H7 (cell line): ENCODE measurements at places on chromosomes 4 and X. TPM values are rescaled to one million over a fixed set of nuclear protein-coding genes. Genes with fewer than 3 reads are reported as not detected.

DNA sequence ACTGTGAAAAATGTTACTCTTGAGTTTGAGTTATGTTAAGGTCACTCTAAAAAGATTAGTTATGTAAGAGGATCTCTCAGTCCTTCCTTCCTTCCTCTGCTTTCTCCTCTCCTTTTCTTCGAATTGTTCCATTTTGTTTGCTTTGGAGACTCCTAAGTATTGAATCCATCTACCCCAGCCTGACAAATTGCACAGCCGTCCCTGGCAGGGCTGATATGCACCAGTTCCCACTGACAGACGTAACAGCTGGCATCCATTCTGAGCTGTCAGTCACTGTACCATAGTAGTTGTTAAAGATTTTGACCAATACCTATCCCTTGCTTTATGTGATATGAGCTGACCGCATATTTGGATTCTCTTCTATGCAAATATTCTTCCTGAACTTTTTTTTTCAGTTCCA, 210.7 kb upstream of the IGFBP7 start:
- no peak for DNase-seq

XK gene
- total RNA-seq = 1.2 and 2.2 TPM in 2 replicates

- DNase-seq = no peak
These were observed 7.2 kb upstream of the TSPYL2 start for GRCh38 chrX:53075011-53075410.

MAGEC2 gene
- total RNA-seq = not detected in 2 replicates

SCD5 gene
- 2.3 and 4.8 TPM in 2 replicates for total RNA-seq

FAM9B gene
- total RNA-seq = 0.03 TPM in 1 of 2 replicates, not detected in the other

- DNase-seq = no peak
These were observed 42.9 kb downstream of the AFF1 start for GRCh38 chr4:86977621-86978184.

PDCL2 gene
- not detected in 2 replicates for total RNA-seq

GRCh38 chrX:16119353-16120220, 3.8 kb upstream of the GRPR start:
- DNase-seq = no peak

- no peak for DNase-seq
These were observed 13.2 kb downstream of the THAP6 start for GRCh38 chr4:75527482-75527881.

- DNase-seq = no peak
These were observed 43.6 kb upstream of the BMP2K start for GRCh38 chr4:78732332-78733104.

GRCh38 chr4:13766761-13767540, 139.4 kb upstream of the BOD1L1 start:
- DNase-seq = no peak

- DNase-seq = no peak
These were observed 87.3 kb downstream of the LCORL start for GRCh38 chr4:17934286-17934685.

GRCh38 chrX:39899856-39900776, 197.6 kb downstream of the BCOR start:
- no peak for DNase-seq

DNA sequence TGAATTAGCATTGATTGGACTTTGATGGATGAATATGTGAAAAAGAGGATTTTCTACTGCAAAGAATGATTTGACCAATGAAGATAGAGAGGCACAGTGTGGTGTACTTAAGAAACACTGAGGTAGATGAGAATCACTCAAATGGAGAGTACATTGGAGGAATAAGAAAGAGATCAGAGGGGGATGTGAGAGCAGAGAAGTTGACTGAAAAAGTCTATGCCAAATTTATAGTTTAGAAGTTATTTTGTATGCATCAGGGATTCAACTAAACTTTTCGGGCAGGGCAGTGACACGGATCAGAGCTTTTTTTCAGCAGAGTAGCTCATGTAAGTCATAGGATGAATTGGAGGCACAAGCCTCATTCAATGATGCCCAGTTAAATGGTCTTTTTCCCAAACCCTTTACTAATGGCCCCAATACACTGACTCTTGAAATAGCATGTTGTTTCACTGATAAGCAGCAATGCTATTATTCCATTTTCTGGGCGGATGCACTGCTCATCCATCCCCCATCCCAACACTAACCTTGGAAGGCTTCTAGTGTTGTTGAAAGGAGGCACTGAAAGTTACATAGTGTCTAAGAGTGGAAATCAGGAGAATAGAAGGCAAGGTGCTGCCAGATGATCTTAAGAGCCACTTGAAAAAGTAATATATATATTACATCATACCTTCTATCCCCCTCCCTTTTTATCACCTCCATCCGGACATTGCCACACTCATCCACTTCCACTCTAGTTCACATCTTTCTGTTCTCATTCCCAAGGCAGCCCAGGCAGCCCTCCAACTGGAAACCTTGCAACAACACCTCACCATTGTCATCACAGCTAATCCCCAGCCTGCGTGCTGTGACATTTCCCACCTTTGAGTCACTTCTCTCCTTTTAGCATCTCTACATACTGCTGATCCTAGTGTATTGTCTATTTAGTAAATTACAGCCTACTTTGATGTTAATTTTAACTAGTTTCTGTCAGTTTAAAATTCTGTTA, 46.1 kb downstream of the ARHGAP24 start:
- no peak for DNase-seq

DNA sequence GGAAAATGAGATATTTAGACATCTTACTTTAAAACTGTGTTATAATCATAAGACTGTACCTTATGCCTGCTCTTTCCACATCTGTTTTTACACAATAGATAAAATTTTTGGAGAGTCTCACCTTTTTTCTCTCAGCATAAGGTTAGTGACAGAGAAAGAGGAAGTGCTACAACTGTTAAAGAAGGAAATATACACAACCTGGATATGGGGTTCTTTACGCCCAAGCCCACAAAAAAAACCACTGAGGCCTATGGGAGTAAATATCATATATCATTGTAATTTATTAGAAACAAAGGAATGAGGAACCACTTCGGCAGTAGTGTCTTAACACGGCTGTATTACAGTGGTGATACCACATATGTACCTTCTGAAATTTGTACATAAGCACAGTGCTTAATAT, 265.9 kb upstream of the GK2 start:
- no peak for DNase-seq

WAS gene
- total RNA-seq = 0.67 and 0.69 TPM in 2 replicates

- DNase-seq = no peak
These were observed 25.6 kb upstream of the MMRN1 start for GRCh38 chr4:89868999-89869589.

TRMT10A gene
- 3.8 and 6.5 TPM in 2 replicates for total RNA-seq

- no peak for DNase-seq
These were observed 1.1 kb upstream of the SH3BP2 start for GRCh38 chr4:2791518-2792395.

DNA sequence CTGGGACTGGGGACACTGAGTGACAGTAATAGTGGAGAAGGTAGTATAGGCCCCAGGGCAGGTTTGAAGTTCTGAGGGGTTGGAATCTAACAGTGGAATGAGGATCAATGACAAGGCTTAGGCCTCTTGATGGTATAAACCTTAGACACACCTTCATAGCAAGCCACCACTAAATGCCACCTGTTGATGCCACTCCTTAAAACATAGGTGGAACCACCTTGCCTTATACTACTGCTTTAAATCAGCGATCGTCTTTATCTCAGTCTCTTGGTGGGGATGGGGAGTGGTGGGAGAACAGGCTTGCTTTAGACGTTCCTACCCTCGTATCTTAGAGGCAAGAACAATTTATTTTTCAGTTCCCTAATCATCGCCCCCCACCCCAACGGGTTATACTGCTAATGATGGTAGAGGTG, 1.2 kb downstream of the RAB33B start:
- no peak for DNase-seq

DNA sequence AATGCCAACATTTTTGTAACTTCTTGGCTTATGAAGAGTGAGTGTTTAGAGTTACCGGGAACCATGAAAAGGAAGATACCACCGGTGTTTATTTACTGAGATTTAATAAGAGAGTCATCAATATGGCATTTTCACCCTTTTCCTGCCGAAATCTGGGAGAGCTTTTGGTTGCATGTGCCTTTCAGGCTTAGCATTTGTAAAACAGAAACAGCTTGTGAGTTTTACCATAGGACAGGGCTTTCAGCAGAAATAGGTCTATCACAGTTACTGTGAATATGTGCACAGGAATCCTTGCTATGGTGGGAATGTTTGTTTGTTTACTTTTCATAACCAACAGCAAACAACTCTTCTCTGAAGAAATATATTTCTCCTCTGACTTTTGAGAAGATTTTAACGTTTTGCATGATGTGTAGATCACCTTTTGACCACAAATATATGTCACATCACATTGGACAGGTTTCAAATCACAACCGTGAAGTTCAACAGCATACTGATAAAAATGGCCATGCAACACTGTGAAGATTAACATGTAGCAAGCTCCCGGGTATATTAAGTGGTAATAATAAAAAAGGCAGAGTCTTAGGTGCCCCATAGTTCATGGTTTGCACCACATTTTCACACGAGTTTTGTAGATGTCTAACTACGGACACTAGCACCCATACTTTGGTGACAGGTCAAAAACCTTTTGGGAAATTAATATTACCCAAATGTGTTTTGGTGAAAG, 21.3 kb downstream of the ARHGAP24 start:
- no peak for DNase-seq

DNA sequence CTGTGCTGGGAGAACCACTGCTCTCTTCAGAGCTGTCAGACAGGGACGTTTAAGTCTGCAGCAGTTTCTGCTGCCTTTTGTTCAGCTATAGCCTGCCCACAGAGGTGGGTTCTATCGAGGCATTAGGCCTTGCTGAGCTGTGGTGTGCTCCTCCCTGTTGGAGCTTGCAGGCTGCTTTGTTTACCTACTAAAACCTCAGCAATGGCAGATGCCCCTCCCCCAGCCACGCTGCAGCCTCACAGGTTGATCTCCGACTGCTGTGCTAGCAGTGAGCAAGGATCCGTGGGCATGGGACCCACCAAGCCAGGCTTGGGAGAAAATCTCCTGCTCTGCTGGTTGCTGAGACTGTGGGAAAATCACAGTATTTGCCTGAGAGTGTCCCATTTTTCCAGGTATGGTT, 133.8 kb upstream of the UBQLN2 start:
- DNase-seq = no peak

GRCh38 chr4:139988863-139989765, 164.9 kb downstream of the MAML3 start:
- no peak for DNase-seq

CTAG1A gene
- not detected in 2 replicates for total RNA-seq

GRCh38 chr4:42225286-42225685, 72.8 kb upstream of the BEND4 start:
- DNase-seq = no peak

- DNase-seq = peak; percentile 97
These were observed 220.1 kb downstream of the AFAP1 start for GRCh38 chr4:7719354-7720174.

GRCh38 chrX:18410038-18410437, 15.4 kb upstream of the CDKL5 start:
- no peak for DNase-seq

MAP7D2 gene
- total RNA-seq = 0.07 and 0.45 TPM in 2 replicates

CTAG2 gene
- total RNA-seq = not detected in 2 replicates

DNA sequence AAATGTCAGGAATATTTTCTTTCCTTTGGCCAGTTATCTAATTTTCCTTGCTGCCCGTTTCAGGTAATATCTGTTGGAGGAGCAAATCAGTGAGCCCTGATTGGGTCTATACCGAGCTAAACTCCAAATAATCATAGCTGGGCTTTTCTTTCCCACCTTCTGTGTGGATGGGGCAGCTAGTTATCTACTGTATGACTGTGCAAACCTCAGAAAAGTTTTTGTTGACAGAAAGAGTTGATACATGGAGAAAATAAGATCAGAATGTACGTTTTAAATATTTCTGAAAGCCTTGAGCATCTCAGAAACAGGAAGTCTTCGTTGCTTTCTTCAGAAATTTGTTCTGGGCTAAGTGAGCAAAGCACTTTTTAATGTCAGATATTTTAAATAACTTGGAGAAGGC, 6.2 kb upstream of the CXCL5 start:
- no peak for DNase-seq

GLUD2 gene
- 1.0 and 1.3 TPM in 2 replicates for total RNA-seq

GRCh38 chrX:20037186-20037585, 46.3 kb upstream of the BCLAF3 start:
- no peak for DNase-seq

- no peak for DNase-seq
These were observed 100.0 kb downstream of the DCAF12L2 start for GRCh38 chrX:126065901-126066660.

- peak; percentile 68 for DNase-seq
These were observed 21.0 kb upstream of the SPON2 start for GRCh38 chr4:1193206-1194009.

CLNK gene
- total RNA-seq = not detected in 2 replicates

MAGEH1 gene
- 18.0 and 18.4 TPM in 2 replicates for total RNA-seq

ITGB1BP2 gene
- total RNA-seq = 0.66 and 4.2 TPM in 2 replicates

DNA sequence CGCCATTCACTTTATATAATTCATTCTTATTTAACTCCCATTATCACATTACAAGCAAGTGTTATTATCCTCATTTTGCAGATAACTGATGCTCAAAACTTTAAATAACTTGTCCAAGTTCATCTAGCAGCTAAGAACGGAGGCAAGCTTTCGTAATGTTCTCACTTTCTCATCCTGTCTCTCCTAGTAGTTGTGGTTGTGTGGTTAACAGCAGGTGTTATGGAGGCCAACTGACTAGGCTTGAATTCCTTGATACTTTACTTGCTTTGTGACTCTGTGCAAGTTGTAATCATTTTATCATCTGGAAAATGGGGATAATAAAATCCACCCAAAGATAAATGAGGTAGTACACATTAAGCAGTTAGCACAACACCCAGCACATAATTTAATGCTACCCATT, 109.9 kb upstream of the PTPN13 start:
- DNase-seq = no peak

- no peak for DNase-seq
These were observed 13.2 kb downstream of the CA5B start for GRCh38 chrX:15751155-15751819.

MAGIX gene
- 0.21 and 1.00 TPM in 2 replicates for total RNA-seq

MAGEB17 gene
- 0.21 and 0.33 TPM in 2 replicates for total RNA-seq

SMIM10 gene
- total RNA-seq = 2.3 and 3.0 TPM in 2 replicates
